ENCODE measurements at places on chromosomes 11 and 22.

GRCh38 chr11:119785131-119785530 is 56.1 kb upstream of the NECTIN1 start:
- DNase-seq = no peak

DNA sequence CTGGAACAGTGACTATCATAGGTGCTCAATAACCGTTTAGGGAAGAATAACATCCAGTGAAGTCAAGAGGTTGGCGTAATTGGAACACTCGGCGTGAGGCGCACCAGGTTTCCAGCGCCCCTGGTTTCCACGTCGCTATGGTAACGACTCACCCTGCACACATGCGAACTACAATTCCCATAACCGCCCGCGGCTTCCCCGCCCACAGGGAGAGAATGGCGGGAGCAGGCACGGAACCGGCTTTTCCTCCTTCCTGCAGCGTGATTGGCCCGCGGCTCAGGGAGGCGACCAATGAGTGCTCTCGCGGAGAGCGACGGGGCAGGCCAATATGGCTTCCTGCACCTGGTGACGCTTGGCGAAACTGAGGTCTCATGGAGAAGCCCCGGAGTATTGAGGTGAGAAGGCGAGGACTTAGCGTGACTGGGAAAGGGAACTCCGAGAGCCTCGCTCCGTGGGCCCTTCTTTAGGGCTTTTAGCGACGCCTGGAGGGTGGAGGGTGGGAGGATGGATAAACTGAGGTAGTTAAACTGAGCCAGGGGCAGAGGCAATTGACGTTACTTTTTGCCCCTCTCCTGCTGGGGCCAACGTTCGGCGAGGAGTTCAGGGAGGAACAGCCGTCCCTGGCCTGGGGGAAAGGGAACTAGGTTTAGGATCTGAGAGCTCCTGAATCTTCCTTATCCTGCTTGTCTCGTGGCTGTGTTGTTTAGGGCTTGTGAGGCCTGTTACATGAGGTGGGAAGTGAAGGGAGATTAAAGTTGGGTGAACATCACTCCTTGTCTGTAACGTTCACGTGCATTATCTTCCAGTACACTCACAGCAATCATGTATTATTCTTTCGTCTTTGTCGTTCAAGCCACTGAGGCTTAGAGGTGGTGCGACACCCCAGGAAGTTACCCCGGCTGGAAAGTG is at the start of gene L3MBTL2:
Gene L3MBTL2 (plus strand): TSS at position 321 of the 909 bp plus-strand sequence. CDS start 51 bp downstream, at position 372.
- DNase-seq = peak; percentile 99

DNA sequence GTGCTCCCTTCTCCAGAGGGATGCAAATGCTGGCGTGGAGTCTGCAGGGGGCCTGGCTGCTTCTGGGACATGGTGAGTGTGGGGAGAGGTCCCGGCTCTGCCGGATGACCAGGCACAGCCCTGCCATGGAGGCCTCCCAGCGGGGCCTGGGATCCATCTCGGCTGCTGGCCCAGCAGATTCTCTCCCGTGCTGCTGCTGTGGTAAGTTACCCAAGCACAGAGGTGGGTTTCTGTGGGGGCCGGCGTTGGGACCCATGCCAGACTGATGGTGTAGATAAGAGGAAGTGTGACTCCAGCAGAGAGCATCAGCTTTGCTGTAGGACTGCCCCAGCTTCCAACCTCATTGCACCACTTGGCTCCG is 147.5 kb upstream of the B3GAT1 start:
- DNase-seq = peak; percentile 21

GRCh38 chr11:92050305-92050704 is 174.3 kb upstream of the FAT3 start:
- DNase-seq = no peak

- DNase-seq = no peak
Observed at GRCh38 chr11:85740481-85741400, 54.7 kb upstream of the CCDC89 start.
